Large intestine (tissue), 12 donors: ENCODE measurements at places on chromosomes 1 and 21. TPM values are rescaled to one million over a fixed set of nuclear protein-coding genes. Genes with fewer than 3 reads are reported as not detected.

AADACL4 gene
- not detected for polyA plus RNA-seq

ADIPOR1 gene
- polyA plus RNA-seq, result 73.8 TPM

GRCh38 chr21:44390886-44391285 lies 37.5 kb downstream of the TRPM2 start:
- DNase-seq, result no peak

GRCh38 chr21:34619841-34620665 lies 5.1 kb upstream of the RCAN1 start:
- DNase-seq, result no peak

- DNase-seq, result peak; percentile 94
Measured at GRCh38 chr1:83818916-83819315, 180.0 kb downstream of the TTLL7 start.

- DNase-seq, result no peak
Measured at GRCh38 chr1:187721216-187721615, 892.5 kb downstream of the PLA2G4A start.

- DNase-seq, result peak; percentile 54
Measured at GRCh38 chr1:207672522-207673130, 27.7 kb downstream of the CR1L start.

RGS18 gene
- polyA plus RNA-seq, result 4.1 TPM

DNA sequence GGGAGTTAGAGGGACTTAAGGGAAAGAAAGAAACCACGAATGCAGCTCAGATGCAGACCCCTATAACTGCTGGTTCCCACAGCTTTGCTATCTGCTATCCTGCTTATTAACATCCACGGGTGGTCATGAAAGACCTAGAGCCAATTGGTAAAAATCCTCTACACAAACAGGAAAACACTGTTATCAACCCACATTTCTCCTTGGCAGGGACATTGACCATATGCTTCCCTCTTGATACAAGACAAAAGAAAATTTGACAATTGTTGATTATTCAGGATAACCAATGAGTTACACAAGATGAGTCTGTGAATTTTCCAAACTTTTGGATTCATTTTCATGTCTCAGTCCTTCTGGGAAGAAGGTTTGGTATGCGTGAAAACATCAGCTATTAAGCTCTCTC lies 90.4 kb downstream of the TIAM1 start:
- no peak for DNase-seq

- DNase-seq, result no peak
Measured at GRCh38 chr21:24895885-24896734, 711.2 kb downstream of the MRPL39 start.

GRCh38 chr1:53655931-53656746 lies 82.8 kb downstream of the GLIS1 start:
- no peak for DNase-seq

CITED4 gene
- 4.3 TPM for polyA plus RNA-seq

DNA sequence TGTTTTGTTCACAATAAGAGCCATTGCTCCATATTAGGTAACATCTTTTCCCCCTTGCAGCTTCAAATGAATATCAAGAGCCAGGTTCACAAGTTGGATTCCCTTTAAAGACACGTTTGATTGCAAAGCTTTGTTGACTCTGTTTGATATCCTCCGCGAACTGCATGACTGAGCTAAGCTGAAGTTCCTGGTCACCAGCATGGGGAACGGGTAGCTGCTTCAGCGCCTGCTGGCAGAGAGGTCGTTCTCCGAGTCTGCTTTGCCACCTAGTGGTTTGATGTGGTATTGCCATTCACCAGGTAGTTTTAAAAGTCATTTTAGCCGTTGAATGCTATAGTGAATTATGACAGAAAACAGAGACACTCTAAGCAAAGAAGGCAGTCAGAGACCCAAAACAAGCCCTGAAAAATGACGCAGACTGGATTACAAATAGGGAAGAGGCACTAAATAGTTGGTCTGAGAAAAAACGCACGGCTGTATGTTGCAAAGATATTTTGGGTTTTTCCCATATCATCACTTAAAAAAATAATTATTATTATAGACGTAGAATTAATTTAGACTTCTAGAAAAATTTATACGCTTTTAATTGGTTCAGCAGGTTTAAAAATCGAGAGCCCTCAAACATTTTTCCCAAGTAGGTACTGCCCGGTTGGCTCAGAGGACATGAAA lies 193.5 kb upstream of the FMN2 start:
- DNase-seq, result peak; percentile 86

RNF11 gene
- polyA plus RNA-seq, result 80.0 TPM

DLGAP3 gene
- 0.42 TPM for polyA plus RNA-seq

GRCh38 chr1:212113706-212114105 lies 78.2 kb downstream of the DTL start:
- DNase-seq, result peak; percentile 68

GRCh38 chr1:63533931-63534330 lies 10.6 kb downstream of the EFCAB7 start:
- no peak for DNase-seq

IL6R gene
- polyA plus RNA-seq, result 4.1 TPM

DNA sequence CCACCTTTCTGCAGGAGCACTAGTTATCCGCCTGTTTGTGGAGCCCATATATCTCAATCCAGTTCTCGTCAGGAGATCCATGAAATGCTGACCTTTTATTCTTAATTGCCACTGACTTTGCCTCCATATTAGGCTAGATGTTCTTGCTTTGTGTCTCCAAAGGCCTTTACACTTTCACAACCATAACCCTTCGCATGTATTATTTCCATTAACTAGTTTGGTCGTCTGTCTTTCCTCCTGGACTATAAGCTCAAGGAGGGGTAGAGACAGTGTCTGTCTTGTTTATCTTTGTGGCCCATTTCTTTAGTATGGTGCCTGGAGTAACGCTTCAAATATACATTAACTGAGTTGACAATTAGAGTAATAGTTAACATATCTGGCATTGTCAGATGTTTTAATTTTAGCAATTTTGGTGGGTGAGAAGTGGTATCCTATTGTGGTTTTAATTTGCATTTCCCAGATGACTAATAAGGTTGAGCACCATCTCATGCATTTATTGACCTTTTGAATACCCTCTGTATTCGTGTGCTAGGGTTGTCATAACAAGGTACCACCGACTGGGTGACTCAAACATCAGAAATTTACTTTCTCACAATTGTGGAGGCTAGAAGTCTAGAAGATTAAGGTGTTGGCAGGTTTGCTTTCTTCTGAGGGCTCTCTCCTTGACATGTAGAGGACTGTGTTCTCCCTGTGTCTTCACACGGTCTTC lies 21.7 kb upstream of the IL12RB2 start:
- no peak for DNase-seq

GRCh38 chr21:31198575-31198974 lies 145.5 kb downstream of the TIAM1 start:
- DNase-seq, result no peak

HCRTR1 gene
- 0.81 TPM for polyA plus RNA-seq

GRCh38 chr1:31155216-31155806 lies 84.4 kb downstream of the NKAIN1 start:
- peak; percentile 92 for DNase-seq

- DNase-seq, result no peak
Measured at GRCh38 chr1:210440081-210440480, 111.4 kb downstream of the HHAT start.

GRCh38 chr1:42419126-42419821 lies 36.5 kb downstream of the ZMYND12 start:
- no peak for DNase-seq

LRRC7 gene
- polyA plus RNA-seq, result 5.1 TPM

- DNase-seq, result no peak
Measured at GRCh38 chr1:180540697-180541594, 17.8 kb upstream of the OVAAL start.

RPTN gene
- polyA plus RNA-seq, result not detected

DNA sequence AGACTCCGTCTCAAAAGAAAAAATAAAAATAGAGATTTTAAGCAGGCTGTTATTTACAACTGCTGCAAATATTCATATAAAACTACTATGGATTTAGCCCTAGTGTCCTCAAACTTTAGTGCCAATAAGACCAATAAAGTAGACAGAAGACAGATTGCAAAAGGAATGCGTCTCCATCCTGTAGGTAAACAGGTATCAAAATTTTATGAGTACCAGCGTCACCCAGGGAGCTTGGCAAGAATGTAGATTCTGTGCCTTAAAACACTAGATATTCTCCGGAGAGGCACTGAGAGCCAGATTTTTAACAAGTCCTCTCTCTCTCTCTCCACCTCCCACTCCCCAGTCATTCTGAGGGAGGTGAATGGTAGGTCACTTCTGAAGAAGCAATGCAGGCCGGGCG lies 18.4 kb downstream of the SMYD3 start:
- no peak for DNase-seq

OMA1 gene
- polyA plus RNA-seq, result 33.7 TPM

- DNase-seq, result no peak
Measured at GRCh38 chr21:45322231-45322959, 34.7 kb upstream of the POFUT2 start.

DNA sequence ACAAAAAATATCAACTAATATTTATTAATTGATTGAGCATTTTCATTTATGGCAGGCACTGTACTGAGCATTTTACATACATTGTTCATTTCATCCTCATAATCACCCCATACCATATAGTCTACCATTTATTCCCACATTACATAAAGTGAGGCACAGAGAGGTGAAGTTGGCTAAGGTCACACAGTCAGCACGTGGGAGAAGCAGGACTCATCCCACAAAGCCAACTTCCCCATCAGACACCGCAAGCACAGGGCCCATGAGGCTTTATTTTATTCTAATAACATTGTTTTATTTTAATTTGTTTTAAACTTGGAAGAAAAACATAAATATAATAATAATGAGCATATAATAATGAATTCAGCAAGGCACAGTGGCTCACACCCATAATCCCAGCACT lies 43.1 kb upstream of the CAPZB start:
- DNase-seq, result no peak

GRCh38 chr1:119097380-119097779 lies 43.1 kb downstream of the WARS2 start:
- DNase-seq, result no peak

- no peak for DNase-seq
Measured at GRCh38 chr1:23462766-23463165, 21.2 kb downstream of the ASAP3 start.

OLFML2B gene
- polyA plus RNA-seq, result 20.0 TPM

DNA sequence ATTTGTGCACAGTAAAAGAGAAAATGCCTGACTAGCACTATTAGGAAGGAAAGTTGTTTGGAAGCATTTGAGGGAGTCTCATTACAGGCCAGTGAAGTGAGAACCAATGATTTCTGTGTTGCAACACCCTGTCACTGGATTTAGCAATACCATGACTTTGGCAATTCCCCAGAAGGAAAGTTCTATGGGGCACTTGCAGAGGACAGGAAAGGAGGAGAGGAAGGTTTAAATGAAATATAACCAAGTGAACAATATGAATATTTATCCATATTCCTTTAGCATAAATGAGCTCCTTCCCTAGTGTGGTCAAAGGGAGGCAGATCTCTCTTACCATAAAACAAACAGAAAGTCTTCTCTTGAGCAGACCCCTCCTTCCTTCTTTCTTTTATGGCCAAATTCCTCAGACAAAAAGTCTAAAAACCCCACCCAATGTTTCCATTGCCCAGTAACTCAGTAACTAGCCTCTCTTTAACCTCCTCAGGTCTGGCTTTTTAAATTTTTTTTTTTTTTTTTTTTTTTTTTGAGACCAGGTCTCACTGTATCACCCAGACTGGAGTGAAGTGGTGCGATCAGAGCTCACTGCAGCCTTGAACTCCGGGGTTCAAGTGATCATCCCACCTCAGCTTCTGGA lies 5.5 kb downstream of the TLR5 start:
- DNase-seq, result peak; percentile 64
